ENCODE measurements at places on chromosomes 11 and 22. TPM values are rescaled to one million over a fixed set of nuclear protein-coding genes. Genes with fewer than 3 reads are reported as not detected.

GRCh38 chr11:22479971-22480720 is 142.0 kb downstream of the SLC17A6 start:
- no peak for DNase-seq

GRCh38 chr11:22466351-22466750 is 128.2 kb downstream of the SLC17A6 start:
- no peak for DNase-seq

GRCh38 chr11:79088967-79089366 is 351.9 kb downstream of the TENM4 start:
- DNase-seq: no peak

GRCh38 chr11:16986434-16987204 is 27.6 kb downstream of the PLEKHA7 start:
- no peak for DNase-seq

- DNase-seq: no peak
Measured at GRCh38 chr11:77502346-77502905, 28.5 kb upstream of the PAK1 start.

DNA sequence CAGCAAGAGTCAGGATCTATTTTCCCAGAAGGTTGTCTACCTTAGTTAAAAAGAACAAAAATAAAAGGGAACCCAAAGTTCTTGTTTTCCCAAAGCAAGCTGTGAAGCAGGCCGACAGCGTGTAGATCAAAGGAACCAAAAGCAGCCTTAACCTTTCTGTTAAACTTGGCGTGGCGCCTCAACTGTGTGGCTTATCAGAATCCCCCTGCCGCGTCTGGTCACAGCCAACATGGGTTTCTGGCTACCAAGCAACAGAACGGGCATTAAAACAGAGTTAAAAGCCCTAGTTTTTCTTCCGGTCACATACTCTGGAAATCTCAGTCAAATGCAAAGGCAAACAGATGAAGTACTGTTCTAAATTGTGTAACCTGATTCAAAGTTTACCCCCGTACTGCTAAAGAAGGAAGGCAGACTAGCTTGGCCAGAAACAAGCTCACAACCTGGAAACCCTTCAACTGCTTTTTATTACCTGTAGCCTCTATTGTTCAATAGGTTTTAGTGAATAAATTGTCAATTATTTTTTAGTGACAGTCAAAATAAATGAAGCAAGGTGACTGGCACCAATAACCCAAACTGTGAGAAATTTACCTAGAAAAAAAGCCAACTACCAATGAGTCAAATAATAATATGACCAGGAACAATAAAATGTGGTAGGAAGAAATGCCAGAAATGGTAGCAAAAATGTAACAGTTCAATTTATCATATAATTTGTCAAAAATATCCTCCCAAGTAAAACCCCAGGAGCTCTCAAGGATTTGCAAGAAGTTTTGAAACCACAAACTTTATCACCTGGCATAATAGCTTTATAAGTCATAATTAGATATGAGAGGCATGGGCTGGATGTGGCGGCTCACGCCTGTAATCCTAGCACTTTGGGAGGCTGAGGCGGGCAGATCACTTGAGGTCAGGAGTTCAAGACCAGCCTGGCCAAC is 21.4 kb downstream of the CHKA start:
- no peak for DNase-seq

DNA sequence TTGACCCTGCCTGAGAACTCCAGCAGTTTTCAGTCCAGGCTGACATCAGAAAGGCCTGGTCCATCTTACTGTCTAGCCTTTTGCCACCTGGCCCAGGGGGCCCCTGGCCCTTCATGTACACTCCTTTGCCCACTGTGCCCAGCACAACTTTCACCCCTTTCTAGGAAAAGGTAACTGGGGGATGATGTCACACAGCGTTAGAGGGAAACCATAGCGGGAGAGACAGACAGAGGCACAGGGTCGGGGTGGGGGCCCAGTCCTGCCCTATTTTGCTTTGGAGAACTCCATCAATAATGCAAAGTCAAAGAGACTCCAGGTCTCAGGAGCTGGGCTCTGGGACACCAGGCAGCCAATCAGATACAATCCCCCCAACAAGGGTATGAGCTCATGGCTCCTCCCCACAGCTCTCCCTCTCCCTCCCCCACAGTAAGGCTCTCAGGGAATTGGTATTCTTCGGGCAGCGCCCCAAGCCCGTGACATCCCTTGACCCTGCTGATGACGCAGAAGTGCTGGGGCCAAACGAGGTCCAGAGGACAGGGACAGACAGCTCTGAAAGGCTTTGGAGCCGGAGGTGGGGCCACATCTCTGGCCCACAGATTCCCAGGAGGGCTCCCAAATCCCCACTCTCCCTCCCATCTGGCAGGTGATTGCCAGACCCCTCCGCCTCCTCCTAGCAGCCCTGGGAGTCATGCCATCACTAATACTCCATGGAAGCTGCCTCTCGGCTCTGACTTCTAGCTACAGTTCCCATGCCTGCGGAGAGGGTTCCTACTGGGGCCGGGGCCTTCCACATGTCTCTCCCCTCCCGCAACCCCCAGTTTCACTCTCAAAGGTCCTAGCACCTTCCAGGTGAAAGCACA is 5.9 kb downstream of the USP2 start:
- DNase-seq: peak; percentile 90

DNA sequence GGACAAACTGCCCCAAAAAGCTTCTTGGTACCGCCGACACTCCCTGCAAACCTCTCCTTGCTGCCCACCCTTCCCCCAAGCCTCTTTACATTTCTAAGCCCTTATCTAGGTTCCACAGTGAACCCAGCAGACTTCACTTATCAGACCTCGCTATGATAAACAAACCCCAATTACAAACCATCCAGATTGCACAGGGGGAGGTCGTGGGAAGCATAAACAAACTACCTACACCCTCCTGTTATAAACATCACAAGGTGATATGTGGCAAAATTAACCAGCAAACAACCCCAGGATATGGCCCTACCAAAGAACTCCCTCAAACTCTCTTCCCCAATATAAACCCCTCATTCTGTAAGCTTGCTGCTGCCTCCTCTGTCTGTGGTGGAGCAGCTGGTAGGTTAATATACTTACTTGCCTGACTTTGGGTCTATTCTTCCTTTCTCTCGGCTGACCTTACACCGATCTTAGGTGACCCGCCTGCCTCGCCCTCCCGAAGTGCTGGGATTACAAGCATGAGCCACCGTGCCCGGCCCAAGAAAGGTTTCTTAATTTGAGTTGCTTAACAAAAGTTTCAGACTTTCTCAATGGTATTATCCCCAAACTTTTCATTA is 66.0 kb upstream of the TENM4 start:
- DNase-seq: no peak

DNA sequence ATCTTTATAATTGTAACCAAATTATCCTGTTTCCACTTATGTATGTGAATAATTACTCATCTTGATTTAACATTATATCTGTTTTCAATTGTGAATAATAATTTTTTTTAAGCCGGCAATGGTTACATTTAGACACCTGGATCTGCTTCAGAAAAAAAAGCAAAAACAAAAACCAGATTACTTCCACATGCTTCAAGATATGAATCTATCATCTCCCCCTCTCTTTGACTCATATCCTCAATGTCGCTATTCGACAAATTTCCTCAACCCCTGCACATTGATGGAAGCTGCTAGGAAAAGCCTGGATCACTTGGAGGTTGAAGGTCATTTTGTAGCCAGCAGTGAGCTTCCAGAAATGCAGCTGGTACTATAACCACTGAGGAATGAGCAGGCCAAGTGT is 42.7 kb downstream of the SLC1A2 start:
- no peak for DNase-seq

DNA sequence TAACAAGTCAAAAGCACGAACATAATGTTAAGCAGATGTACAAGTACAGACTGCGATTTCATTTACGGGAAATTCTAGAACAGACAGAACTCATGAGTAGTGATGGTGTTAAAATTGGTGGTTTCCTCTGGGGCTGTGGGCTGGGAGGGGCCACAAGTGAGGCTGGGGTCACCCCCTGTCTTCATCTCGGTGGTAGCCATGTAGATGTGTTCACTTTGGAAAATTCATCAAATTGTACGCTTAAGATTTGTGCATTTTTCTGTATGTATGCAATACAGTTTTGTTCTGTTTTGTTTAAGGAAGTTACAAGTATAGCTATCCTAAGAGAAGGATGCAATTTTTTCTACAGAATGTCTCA is 504 bp upstream of the ASCC2 start:
- no peak for DNase-seq

DNA sequence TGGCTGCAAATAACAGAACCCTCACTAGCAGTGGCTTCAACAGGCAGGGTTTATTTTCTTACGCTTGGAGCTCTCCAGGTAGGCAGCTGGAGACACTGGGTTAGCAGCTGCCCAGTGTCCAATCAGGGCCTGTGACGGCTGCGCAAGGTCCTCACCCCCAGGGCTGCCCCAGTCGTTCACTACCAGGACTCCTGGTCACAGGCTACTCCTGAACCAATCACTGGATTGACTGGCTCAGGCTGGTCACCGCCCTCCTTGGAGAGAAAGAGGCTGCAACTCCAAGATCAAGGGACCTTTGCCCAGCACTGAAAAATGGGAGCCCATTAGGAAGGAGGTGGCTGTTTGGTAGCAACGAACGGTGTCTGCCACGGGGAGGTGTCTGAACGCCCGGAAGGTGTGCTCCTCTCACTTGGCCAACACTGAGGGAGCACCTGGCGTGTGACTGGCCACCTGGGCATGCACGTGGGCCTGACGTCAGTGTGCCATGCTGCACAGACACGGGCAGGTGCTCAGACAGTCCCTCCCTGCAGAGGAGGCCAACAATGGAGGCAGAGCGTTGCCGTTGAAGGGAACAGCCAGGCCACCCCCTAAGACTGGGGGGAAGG is 5.1 kb downstream of the ARSA start:
- no peak for DNase-seq

- DNase-seq: no peak
Measured at GRCh38 chr11:22006901-22007300, 186.0 kb upstream of the ANO5 start.

DNA sequence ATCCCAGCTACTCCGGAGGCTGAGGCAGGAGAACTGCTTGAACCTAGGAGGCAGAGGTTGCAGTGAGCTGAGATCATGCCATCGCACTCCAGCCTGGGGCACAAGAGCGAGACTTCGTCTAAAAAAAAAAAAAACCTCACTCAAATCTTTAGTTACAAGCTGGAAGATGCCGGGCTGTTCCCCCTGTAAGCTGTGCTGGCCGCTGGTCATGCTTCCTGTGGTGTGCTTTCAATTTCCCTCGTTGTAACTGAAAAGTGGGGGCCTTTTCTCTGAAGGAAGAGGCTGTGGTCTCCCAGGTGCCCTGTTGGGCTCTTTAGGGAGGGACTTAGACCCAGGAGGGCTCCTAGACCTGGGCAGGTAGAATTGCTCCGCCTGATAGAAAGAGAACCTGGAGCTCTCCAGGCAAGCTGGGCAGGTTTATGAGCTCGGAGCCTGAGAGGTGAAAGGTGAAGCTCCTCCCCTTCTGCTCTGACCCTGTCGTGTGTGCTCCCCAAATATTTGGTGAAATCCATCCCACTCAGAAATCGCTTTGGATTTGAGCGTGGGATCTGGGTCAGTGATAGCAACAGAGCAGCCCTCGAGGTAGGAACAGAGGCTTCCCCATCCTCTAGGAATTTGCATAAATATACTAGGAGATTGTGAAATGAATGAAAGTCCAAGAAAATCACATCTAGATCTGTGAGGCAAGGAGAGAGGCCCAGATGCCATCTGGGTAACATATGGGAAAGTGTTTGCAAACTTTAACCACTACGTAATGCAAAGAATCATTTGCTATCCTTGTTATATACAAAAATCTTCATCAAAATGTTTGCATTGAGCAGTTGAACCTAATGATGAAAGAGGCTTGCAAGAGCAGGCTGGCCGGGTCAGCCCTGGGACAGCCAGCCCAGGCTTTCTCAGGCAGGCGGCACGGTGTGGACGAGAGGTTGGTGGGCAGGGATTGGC is 154.3 kb downstream of the FBXO7 start:
- DNase-seq: no peak

GRCh38 chr11:41970681-41971080 is 511.2 kb upstream of the LRRC4C start:
- no peak for DNase-seq

- DNase-seq: no peak
Measured at GRCh38 chr11:119560291-119560690, 137.3 kb upstream of the THY1 start.

GRCh38 chr11:130808541-130808940 is 107.7 kb downstream of the SNX19 start:
- no peak for DNase-seq

- peak; percentile 97 for DNase-seq
Measured at GRCh38 chr11:119018074-119018938, at the start of the genes RPS25 and TRAPPC4. RPS25 (minus strand) TSS chr11:119018343; CDS start chr11:119018284, 59 bp downstream. TRAPPC4 (plus strand) TSS chr11:119018766; CDS start chr11:119018796, 30 bp downstream.

GRCh38 chr11:27158456-27159334 is 118.1 kb downstream of the BBOX1 start:
- no peak for DNase-seq

DNA sequence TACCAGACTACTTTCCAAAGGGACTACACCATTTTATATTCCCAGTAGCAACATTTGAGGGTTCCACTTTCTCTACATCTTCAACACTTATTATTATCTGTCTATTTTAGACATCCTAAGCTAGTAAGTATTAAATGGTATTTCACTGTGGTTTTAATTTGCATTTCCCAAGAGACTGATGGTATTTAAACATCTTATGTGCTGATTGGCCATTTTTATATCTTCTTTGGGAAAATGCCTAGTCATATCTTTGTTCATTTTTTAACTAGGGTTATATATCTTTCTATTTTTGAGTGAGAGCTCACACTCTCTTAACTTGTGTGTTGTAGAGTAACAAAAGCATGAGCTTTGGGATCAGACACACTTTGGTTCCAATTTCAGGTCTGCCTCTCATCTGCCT is 73.7 kb downstream of the PRCP start:
- DNase-seq: no peak

- peak; percentile 75 for DNase-seq
Measured at GRCh38 chr22:30485362-30485988, 13.7 kb upstream of the SEC14L3 start.

DNA sequence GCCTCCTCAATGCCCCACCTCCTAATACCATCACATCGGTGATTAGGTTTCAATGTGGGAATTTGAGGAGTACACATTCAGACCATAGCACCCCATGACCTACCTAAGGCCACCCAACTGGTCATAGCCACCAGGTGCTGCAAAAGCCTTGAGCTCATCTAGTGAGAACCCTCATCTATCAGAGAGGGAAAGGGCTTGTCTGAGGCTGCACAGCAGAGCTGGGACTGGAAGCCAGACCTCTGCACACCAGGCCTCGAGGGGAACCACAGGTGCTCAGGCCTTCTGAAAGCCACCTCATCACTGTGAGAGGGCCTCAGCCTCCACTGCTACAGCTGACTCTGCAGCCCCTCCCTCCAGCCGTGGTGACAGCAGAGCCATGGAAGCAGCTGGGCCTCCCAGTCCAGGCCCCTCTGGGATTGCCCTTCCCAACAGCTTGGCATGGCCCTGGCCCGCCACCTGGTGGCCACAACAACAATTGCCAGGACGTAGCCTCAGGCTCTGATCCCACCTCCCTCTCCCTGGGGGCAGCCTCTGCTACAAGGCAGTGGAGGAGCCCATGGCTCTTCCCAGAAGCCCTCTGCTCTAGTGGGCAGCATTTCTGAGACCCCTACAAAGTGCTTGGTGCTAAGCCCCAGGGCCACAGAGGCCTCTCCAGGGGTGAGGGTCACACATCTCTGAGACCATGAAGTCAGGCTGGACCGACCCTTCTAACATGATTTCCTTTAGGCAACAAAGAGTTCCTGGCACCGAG is 41.0 kb upstream of the PRDM11 start:
- peak; percentile 89 for DNase-seq

OOSP3 gene
- not detected for total RNA-seq

PLEKHB1 gene
- 13.7 TPM for total RNA-seq

JAML gene
- total RNA-seq: 2.7 TPM

SUSD2 gene
- 2.6 TPM for total RNA-seq

CASP1 gene
- total RNA-seq: 9.5 TPM
